NCI-H2107 (cell line): ENCODE measurements at places on chromosomes 4 and X.

DNA sequence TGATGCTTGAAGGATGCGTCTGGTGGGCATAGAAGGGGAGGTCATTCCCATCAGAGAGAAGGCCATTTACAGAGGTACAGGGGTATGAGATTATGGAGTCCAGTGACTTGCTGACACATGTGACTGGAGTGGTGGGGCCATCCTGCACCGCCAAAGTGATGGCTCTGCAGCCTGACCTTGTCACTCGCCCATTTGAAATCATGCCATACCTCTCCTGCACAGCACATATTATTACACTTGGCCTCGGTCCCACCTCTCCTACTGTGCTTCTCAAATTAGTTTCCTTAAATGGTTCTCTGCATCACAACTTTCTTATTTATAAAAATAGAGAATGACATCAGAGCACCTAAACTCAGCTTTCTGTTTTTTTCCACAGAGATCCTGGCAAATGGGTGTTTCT, 60.7 kb upstream of the HAND2 start:
- DNase-seq: no peak

- no peak for DNase-seq
Observed at GRCh38 chr4:47839259-47839658, 1.4 kb upstream of the CORIN start.

GRCh38 chr4:39452153-39452859, 6.4 kb downstream of the RPL9 start:
- DNase-seq: no peak

DNA sequence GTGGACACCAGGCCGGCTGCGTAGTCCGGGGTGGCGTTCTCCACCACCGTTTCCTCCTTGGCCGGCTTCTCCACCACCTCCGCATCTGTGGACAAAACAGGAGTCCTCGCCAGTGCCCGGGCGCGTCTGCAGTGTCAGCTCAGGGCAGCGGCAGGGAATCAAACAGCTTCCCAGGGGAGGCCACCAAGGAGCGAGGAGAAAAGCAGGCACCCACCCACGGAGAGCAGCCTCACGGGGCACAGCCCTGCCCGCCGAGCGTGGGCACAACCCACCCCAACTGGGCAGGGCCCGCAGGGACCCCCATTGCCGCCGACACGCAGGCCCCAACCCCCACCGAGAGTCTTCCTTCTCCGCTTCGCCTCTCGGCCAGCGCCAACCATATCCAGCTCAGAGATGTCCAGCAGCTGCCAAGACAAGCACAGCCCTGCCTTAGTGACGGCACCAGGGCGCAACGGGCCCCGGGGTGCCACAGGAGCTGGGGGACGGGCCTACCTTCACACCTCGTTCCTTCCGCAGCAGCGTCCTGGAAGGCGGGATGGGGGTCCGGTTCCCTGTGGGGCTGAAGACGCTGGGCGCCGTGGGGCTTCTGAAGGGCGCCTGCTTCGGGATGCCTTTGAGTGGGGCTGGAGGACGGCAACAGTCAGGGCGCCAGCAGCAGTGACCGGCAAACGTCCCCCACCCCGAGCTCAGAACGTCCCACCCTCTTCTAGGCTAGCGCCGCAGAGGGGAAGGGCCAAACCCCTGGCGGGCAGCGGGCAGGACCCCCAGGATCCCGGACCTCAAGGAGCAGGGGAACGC, 22.8 kb downstream of the NELFA start:
- DNase-seq: no peak

DNA sequence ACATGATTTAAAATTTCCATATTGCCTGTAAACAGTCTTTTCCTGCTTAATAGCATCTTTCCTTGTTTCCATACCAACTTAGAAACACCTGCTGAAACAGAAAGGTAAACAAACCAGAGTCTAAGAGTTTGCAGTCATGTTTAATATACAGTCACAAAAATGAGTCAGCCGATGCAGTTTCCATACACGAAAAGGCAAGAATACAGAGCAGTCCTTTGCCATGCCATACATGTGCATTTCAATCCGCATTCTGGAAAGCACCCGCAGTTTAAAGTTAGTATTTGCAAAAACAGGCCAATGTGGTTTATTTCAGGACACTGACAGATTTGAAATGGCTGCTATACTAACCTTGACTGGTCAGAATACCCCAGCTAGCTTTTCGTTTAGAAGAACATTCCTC, 32.1 kb downstream of the ASB5 start:
- no peak for DNase-seq

- DNase-seq: no peak
Observed at GRCh38 chr4:88285235-88285653, 883 bp upstream of the PPM1K start.

DNA sequence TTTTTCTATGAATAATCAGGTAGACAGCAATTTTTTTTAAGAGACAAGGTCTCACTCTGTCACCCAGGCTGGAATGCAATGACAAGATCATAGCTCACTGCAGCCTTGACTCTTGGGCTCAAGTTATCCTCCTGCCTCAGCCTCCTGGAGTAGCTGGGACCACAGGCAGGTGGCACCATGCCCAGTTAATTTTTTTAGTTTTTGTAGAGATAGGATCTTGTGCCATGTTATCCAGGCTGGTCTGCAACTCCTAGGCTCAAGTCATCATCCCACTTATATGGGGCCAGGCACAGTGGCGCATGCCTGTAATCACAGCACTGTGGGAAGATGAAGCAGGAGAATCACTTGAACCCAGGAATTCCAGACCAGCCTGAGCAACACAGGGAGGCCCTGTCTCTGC, 26.8 kb downstream of the AFAP1 start:
- DNase-seq: no peak

GRCh38 chr4:159446266-159446976, 343.5 kb downstream of the RAPGEF2 start:
- peak; percentile 6 for DNase-seq

DNA sequence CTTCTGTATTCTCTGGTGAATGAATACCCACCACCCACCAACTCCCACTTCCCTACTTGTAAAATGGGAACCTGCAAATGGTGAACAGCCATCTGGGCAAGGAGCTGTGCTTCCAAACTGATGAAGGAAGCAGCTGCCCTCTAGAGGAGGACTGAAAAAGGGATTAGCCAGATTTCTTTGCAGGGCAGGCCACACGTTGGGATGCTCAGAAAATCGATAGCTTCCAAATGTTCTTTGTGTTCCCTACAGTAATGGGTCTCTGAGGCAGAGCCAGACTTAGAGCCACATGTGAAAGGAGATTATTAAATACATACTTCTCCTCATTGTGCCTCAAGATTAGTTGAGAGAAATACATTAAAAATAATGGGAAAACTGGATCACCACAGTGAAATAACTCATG, 39.3 kb upstream of the LPAR4 start:
- DNase-seq: no peak

DNA sequence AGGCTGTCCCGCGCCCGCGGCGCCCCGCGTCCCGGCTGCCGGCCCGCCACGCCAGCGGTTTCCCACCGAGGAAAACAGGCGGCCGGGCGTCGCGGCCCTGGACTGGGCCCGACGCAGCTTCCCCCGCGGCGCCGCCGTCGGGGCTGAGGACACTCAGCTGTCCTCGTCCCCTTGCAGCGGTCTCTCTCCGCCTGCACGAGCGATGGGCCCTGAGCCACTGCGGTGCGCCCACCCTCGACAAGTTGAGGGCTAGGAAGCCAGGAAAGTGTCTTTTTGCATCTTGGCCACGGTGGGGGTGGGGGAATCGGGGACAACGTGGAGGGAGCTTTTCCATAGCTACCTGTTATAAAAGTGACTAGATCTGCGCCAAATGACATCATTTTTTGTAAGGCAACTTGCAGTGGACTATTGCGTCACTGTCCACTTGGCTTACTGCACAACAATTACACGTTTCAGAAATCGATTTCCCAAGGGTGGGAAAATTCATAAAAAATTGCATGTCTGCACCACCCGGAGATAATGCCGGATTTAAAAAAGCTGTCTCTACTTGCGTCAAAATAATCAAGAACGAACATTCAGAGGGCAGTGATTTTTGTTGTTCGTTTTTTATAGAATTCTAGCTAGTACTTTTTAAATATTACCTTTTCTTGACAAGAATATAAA, 1.1 kb downstream of the KLHL15 start:
- no peak for DNase-seq

DNA sequence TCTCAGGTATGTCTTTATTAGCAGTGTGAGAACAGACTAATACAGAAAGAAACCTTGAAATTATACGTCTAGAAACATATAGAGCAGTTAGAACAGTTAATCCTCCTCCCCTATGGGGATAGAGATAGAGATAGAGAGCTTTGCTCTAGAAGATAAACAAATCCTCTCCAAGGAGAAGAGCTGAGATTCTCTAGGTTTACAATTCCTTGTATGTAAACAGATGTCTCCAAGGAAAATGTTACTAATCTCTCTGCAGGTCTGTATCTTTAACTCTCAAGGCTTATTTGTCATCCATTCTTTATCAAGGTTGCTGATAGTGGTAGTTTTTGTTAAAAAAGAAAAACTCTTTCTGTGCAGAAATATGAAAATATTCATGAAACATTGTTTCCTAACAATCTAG, 282.1 kb upstream of the GIMD1 start:
- DNase-seq: no peak

DNA sequence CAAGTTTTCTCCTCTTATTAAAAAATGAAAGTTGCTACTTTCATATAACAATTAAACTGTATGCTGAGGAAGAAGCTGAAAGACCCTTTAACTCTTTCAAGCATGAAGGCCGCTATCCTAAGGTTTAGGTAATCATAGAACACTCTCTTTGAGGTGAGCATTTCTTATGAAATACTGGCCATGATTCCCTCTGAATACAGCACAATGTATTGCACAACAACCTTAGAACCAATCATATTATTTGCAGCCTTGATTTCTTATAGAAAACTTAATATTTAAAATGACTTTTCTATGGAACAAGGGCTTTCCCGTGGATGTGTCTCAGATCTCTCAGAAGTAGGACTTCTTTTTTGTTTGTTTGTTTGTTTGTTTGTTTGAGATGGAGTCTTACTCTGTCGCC, 333.4 kb upstream of the TEX13C start:
- DNase-seq: no peak

DNA sequence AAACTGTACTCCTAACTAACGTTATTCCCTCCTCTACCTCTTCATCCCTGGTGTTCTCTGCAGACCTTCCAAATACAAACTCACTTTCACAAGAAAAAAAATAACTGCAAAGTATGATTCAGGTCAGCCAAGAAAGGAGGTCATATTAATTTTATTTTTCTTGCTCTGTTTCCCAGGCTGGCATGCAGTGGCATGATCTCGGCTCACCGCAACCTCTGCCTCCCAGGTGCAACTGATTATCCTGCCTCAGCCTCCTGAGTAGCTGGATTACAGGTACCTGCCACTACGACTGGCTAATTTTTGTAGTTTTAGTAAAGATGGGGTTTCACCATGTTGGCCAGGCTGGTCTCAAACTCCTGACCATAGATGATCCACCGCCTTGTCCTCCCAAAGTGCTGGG, 156.6 kb downstream of the CHIC2 start:
- no peak for DNase-seq

DNA sequence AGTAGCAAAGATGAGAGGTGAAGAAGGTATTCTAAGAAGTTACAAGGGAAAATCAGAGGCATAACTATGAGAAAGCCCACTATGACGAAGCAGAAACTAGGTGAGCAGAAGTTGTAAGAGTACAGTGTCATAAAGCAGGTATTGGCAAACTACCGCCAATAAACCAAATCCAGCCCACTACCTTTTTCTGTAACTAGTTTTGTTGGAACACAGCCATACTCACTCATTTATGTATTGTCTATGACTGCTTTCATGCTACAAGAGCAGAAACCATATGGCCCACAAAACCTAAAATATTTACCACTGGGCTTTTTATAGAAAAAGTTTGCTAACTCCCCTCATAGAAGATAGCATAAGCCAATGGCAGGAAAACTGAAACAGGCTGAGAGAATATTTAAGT, 31.8 kb upstream of the ZCCHC13 start:
- DNase-seq: no peak

DNA sequence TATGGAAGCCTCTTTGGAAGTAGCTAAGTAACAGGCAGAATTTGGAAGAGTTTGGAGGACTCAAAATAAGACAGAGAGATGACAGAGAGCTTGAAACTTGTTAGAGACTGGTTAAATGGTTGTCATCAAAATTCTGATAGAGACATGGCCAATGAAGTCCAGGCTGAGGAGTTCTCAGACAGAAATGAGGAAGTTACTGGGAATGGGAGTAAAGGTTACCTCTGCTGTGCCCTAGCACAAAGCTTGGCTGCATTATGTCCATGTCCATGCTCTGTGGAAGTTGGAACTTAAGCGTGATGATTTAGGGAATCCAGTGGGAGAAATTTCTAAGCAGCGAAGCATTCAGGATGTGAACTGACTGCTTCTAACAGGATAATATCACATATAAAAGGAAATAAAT, 146.2 kb upstream of the NDST4 start:
- DNase-seq: no peak

GRCh38 chr4:40216622-40217366, 20.0 kb downstream of the RHOH start:
- DNase-seq: no peak

DNA sequence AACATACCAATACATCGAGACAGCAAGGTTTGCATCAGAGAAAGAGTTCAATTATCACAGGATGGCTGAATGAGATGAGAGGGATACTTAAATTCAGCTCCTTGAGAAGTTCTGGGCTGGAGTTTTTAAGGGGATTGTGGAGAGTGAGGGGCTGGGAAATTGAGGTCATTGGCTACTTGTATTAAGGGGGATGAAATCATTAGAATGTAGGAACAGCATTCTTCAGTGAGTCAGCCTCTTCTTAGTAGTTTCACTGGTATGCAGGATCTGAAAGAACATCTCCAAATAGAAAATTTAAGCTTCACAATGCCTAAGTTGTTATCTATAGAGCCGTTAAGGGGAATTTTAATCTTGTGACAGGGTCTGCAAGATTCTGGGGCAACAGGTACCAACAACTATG, 211.6 kb upstream of the TAPT1 start:
- DNase-seq: no peak

DNA sequence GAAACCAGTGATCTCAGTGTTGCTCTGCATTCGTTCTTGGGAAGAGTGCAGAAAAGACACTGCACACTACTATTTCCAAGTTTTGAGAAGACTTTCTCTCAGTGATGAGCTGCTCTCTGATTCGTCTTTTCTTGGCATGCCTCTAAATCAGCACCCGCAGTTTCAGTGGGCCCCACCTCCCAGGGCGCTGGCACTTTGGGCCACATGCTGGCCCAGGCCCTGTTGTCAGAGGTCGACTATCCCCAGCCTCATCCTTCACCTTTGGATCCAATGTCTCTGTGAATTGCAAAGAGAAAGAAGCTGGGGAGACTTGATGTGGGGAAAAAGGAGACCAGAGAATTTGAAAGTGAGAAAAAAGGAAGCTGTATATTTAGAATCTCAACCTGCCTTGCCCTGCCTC, 644.1 kb upstream of the PITX2 start:
- DNase-seq: no peak

GRCh38 chr4:126899331-126899801, 733.4 kb upstream of the INTU start:
- no peak for DNase-seq

- DNase-seq: no peak
Observed at GRCh38 chr4:8025668-8026067, 86.0 kb upstream of the AFAP1 start.

GRCh38 chrX:46036508-46036907, 508.7 kb downstream of the ZNF674 start:
- DNase-seq: no peak

GRCh38 chr4:184064877-184065276, 152.8 kb downstream of the ENPP6 start:
- DNase-seq: no peak
